Pancreas (tissue), 10 donors: ENCODE measurements at places on chromosomes 1 and 21. TPM values are rescaled to one million over a fixed set of nuclear protein-coding genes. Genes with fewer than 3 reads are reported as not detected.

Gene CALML6
- total RNA-seq = 1.1 TPM

Gene TRAF3IP3
- total RNA-seq = 1.5 TPM

Gene AK2
- total RNA-seq = 69.0 TPM

Gene PLCH2
- total RNA-seq = 4.0 TPM

Gene FCRLA
- not detected for total RNA-seq

Gene LCE2B
- not detected for total RNA-seq

Gene FCRL5
- total RNA-seq = 0.09 TPM

Gene SYT14
- total RNA-seq = 1.0 TPM

DNA sequence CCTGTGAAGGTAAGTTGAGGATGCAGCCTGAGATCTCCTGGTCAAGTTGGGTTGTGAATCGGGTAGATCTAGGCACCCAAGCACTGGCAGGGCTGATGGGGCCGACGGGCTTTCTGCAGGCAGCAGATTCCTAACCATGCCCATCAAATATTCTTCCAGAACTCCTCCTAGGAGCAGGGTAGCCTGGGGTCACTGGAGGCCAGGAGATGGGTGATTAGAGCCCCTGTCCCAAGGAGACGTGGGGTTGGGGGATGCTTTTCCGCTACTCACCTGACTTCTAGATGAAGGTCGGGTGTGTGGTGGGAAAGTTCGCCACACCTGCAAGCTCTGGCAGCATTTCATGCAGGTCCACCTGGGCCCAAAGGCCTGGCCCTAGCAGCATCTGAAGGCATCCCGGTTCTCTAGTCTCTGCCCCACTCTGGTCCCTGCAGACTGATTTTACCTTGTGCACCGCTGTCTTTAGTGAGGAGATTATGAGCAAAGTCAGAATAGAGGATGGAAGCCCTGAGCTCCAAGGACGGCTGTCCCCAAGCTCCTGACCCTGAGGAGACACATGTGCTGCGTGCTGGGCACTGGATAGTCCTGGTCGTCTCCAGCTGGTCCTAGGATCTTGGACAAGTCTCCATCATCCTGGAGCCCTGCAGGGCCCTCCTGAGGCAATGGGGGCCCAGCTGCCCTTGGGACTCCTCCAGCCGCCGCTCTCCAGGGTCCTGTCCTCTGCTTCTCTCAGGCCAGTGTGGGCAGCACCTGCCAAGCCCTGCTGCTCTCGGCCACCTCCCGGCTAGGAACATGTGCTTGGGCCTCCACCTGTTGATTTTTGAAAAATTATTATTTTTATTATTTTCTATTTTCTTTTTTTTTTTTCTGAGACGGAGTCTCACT is 21.8 kb upstream of the C2CD2 start:
- H3K4me3 ChIP-seq = no peak overlapping the region
- H3K27me3 ChIP-seq = no peaks in the 10 kb centered on the region
- H3K27ac ChIP-seq = no peak overlapping the region
- DNase-seq = no peak

GRCh38 chr1:200294241-200294640 is 115.6 kb downstream of the ZNF281 start:
- H3K27ac ChIP-seq = peak overlapping the region; percentile 70
- no peaks in the 10 kb centered on the region for H3K36me3 ChIP-seq
- peaks cover 37% of the 10 kb centered on the region for H3K4me1 ChIP-seq
- H3K27me3 ChIP-seq = no peaks in the 10 kb centered on the region
- no peak for DNase-seq
- H3K4me3 ChIP-seq = no peak overlapping the region

DNA sequence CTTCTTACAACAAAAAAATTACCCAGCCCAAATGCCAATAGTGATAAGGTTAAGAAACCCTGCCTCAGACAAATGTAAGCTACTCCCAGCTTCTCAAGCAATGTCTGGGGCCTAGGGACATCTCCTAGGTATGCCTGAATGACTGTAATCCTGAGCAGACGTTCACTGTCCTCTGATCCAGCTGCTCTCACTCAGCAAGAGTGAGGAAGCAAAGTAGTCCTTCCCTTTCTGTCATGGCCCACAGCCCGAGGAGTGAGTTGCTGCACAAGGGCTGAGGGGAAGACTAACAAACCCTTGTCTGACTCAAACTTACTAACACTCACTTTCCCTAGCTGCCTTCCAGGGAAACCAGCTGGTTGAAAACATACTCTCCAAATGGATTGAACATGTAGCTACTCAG is 124.9 kb upstream of the TNFSF4 start:
- no peak overlapping the region for H3K27ac ChIP-seq
- no peak for DNase-seq
- H3K36me3 ChIP-seq = no peaks in the 10 kb centered on the region

DNA sequence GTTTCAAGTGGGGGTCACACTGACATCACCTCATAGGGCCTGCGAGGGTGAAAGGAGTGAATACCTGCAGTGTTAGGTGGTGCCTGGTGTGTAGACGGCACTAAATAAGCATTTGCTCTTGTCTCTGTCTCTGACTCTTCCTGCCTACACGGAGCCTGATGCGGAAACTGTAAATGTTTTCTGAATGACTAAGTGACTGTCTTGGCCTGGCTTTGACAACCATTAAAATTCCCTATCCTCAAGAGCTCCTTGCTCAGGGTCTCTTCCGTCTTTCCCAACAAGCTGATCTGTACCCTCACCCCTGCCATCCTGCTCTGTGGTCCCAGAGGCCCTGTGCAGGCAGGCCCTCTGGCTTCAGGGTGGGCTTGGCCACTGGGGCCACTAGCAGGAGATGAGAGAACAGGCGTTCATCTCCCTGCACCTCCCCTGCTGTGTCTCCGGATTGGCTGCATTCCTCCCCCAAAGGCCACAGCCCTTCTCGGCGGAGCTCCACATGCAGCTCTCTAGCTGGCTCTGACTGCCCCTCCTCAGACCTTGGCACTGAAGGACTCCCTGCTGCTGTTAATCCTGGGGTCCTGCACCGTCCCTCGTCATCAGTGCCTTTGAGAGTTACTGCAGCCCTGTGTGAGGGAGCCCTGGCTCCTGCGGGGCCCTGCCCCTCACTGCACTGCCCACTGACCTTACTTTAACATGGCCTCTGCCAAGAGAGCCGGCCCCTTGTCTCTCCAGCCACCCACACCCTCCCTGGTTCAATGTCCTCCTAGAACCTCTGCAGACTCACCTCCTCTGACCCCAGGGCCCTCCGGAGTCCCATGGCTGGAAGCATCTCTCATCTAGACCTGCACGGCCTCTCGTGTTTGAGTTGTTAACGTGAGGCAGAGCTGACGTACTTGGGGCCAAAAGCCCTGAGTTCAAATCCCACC is 211.1 kb downstream of the MATN1 start:
- no peak overlapping the region for H3K4me3 ChIP-seq
- peak; percentile 1 for DNase-seq
- no peaks in the 10 kb centered on the region for H3K36me3 ChIP-seq
- no peaks in the 10 kb centered on the region for H3K4me1 ChIP-seq
- H3K27ac ChIP-seq = no peak overlapping the region
- no peaks in the 10 kb centered on the region for H3K27me3 ChIP-seq

- no peak overlapping the region for H3K4me3 ChIP-seq
- H3K27me3 ChIP-seq = no peaks in the 10 kb centered on the region
- no peaks in the 10 kb centered on the region for H3K4me1 ChIP-seq
- H3K36me3 ChIP-seq = no peaks in the 10 kb centered on the region
- DNase-seq = no peak
- H3K27ac ChIP-seq = no peak overlapping the region
Measured at GRCh38 chr1:9654834-9655723, 3.5 kb downstream of the PIK3CD start.
